Liver (tissue), 10 donors: ENCODE measurements at places on chromosomes 2 and 18.

DNA sequence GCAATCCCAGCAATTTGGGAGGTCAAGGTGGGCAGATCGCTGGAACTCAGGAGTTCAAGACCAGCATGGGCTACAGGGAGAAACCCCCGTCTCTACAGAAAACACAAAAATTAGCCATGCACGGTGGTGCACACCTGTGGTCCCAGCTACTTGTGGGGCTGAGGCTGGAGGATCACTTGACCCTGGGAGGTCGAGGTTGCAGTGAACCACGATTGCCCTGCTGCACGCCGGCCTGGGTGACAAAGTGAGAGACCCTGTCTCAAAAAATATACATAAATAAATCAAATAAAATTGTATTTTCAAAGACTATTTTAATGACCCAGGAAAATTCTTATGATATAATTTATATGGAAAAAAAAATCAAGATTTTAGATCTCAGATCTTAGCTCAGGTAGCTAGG, 191.5 kb downstream of the ZFP36L2 start:
- no peak for DNase-seq

GRCh38 chr2:138182250-138182936, 218.1 kb downstream of the HNMT start:
- no peak for DNase-seq

DNA sequence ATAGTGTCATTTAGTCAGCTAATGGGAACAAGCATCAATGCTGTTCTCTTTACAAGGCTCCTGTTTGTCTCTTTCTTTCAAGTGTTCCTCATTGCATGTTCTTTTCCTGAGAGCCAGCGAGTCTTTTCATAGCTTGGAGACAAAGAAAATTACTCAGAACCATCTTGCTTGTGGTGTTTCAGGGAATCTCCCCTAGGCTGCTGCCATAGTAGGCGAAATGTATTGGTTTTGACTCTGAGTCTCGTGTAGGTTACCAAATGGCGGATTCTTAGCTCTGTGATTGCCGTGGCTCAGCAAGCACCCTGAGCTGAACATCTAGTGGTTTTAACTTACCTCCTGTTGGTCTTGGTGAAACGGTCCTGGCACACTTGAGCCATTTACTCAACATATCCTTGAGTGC, 68.7 kb downstream of the RHBDD1 start:
- no peak for DNase-seq

GRCh38 chr2:46000660-46001059, 296.5 kb upstream of the EPAS1 start:
- DNase-seq, result peak; percentile 24

DNA sequence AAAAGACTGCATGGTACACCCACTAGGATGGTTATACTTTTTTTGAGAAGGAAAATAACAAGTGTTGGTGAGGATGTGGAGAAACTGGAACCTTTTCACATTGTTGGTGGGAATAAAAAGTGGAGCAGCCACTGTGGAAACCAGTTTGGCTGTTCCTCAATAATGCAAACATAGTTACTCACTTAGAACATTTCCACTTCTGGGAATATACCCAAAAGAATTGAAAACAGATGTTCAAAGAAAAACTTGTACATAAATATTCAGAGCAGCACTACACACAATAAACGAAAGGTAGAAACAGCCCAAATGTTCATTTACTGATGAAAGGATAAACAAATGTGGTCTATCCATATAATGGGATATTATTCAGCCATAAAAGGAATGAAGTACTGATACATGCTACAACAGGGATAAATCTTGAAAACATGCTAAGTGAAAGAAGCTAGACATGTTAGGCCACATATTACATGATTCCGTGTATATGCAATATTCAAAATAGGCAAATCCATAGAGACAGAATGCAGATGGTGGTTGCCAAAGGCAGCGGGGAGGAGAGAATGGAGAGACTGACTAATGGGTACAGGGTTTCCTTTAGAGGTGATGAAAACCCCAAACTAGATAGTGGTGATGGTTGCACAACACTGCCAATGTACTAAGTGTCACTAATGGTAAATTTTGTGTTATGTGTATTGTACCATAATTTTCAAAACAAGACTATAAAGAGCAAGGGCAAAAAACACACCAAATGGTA, 20.9 kb upstream of the LMAN1 start:
- no peak for DNase-seq

DNA sequence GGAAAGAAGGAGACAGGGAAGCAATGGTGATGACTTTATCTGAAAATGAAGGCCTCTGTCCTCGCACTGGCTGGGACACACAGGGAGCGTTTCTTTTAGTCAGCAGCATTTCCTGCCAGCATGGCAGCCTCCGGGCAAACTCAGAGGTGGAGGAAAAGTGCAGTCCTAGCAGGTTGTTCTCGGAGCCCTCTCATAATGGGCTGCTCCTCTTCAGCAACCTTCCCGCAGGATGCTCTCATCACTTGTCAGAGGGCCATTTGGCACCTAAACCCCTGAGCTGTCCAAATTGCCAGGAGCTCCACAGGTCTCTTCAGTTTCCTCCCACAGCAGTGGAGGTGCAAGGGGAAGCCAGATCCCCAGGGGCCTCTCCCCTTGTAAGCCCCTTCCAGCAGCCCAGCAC, 6.2 kb downstream of the STK39 start:
- no peak for DNase-seq

DNA sequence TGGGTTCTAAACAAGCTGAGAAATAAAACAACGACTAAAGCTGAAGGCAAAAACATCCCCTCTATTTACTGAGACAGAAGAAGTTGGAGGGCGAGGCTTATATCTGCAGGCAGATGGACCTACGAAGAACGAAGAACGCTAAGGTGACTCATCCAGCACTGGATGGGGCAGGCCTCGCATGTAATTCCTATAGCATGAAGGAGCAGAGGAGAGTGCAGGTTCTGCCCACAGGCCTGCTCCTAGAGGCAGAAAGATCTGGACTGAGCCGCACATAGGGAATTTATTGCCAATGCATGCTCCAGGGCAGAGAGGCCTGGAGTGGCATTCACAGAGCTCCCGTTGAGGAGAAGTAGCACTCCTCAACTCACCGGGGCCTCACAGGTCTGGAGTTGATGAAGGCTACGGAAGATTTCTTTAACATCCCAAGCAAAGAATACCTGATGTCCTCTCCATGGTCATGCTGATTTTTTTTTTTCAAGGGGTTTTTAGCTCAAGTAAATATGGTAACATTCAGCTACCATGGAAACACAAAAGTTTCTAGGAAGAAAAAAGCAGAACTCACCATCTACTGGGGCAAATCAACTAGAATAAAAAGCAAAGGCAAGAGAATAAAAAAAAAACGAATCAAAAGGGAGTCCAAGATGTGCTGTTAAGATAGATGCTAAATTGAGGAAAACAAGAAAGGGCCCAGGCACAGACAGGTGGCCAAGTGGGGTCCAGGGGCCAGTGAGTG, 10.4 kb upstream of the METTL21A start:
- no peak for DNase-seq

DNA sequence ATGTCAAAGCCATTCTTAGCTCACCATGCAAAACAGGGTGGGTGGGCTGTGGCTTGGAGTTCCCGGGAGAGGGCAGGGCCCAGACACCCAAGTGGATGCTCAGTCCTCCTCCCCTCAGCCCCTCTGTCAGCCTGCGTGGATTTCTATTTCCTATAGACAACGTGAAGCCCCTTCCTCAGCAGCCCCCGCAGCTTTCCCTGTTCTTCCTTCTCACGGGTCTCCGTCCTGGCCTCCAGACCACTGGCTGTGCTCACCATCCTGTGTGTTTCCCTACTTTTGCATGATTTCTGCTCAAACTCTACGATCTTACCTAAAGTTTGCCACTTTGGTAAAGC, 155.0 kb upstream of the PXDN start:
- DNase-seq, result no peak

DNA sequence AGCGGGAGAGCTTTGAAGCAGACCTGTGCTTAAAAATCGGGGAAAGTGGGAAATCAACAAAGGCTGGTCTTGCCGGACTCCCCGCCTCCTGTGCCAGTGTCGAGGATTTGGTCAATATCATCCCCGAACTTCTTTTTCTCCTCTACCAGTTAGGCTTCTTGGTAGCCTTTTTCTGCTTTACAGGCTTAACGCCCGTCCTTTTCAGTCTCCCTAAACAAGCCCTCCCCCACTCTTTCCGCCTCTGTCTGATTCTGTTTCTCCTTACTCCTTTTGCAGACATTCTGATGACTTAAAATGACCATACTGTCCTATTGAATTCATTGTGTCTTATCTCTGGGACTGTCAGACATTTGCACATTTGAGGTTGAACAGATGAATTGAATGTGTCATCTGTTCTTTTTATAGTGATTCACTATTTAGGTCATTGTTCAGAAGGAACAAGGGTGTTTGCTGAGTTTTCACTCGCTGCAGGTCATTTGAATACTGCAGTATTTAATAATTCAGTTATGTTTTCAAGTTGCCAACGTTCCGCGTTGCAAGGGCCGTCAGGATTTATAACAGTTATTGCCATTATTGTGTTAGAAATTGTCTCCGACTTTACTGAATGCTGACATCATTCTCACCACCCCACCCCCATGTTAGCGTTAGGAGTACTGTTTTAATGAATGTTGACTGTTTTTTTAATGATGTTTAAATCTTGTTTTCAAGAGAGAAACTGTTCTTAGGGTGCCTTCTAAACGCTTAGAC, 1.1 kb downstream of the ITGAV start:
- DNase-seq, result no peak

DNA sequence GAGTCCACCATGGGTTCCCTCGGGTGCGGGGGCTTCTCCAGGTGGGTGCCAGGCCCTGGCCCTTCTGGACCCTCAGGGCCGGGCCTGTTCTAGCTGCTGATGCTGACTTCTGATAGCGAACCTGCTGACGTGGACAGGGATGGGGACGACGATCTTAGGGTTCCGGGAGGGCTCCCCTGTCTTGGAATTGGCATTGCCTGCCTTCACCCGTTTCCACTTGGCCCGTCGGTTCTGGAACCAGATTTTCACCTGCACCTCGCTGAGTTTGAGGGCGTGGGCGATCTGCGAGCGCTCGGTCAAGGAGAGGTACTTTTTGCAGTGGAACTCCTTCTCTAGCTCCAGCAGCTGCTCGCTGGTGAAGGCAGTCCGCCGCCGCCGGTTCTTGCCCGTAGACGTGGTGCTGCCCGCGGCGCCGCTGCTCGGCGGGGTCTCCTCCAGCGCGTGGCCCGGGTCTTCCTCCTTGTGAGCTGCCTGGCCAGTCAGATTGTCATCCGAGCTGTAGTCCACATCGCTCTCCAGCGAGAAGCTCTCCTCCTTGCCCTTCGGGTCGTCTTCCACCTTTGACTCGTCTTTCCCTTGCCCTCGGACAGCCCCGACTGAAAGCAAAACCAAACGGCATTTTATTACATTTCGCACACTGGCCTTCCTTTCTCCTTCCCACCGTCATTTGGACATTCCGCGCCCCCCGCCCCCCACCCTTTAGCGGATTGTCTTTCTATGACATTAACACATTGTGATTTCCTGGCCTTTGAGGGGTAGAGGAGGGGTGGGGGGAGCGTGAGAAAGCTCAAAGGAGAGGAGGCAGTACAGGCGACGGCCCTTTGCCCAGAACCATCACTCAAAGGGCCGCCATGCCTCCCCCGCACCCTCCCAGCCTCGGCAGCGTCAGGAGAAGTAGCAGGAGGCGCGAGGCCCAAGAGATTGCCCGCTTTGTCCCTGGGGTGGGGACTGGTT, 2.1 kb downstream of the GBX2 start:
- DNase-seq, result no peak
